ENCODE measurements at places on chromosomes 4 and X.

DNA sequence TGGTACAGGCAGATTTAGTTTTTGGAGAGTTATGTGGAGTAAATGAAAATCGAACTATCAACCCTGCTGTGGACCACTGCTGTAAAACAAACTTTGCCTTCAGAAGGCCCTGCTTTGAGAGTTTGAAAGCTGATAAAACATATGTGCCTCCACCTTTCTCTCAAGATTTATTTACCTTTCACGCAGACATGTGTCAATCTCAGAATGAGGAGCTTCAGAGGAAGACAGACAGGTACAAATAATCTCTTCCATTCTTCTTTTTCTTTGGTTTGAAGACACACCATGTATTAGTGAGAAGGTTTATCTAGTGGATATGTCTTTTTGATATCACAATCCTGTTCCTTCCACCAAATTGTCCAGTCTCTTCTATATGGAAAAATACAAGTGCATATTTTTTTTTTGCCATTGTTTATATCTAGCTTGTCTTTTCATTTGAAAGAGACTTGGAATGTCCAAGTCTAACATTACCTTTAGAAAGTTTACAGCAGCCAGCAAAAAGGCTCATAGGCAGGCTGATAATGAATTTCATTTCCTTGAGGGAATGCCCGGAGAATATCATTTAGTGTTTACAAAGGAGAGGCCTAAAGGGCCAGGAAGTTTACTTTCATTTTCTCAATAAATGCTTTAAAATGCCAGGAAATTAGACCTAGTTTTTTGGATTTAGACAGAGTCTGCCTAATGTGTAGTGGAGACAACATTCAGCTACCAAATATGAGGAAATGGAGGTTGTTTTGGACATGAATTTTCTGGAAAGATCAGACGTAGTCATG, 18.6 kb downstream of the AFM start:
- DNase-seq = no peak

DNA sequence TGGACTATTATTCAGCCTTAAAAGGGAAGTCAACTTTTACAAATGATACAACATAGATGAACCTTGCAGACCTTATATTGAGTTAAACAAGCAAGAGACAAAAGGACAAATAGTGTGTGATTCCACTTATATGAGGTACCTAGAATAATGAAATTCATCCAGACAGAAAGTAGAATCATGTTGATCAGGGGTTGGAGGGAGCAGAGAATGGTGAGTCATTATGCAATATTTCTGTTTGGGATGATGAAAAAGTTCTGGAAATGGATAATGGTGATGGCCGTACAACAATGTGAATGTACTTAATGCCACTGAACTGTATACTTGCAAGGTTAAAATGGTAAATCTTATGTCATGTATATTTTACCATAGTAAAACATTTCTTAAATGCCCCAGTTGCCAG, 22.1 kb downstream of the KIT start:
- DNase-seq = no peak

- DNase-seq = no peak
Observed at GRCh38 chrX:129037389-129037788, 485.9 kb downstream of the SMARCA1 start.

DNA sequence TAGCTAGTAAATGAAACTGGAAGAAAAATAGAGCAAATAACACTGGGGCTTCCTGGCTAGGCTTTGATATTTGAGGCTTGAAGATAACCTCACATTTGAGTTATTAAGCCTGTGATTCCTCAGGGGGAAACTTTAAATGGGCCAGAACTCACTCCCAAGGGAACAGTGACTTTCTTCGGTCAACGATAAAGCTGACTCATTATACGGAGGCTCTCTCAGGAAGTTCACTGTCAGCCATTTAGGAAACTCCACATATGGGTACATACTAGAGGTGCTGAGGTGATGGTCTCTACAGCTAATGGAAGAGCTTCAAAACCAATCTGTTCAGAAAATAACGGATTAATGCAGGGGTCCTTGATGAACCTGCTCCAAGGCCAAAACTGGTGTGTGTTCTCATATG, 120.8 kb downstream of the SH2D1A start:
- no peak for DNase-seq

DNA sequence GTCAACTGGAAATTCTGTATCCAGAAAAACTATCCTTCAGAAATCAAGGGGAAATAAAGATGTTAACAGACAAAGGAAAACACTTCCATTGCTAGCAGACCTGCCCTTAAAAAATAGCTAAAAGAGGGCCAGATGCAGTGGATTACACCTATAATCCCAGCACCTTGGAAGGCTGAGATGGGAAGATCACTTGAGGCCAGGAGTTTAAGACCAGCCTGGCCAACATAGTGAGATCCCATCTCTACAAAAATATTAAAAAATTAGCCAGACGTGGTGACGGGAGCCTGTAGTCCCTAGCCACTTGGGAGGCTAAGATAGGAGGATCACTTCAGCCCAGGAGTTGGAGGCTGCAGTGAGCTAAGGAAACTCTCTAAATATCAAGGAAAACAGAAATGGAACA, 67.4 kb downstream of the CNOT6L start:
- DNase-seq = no peak

DNA sequence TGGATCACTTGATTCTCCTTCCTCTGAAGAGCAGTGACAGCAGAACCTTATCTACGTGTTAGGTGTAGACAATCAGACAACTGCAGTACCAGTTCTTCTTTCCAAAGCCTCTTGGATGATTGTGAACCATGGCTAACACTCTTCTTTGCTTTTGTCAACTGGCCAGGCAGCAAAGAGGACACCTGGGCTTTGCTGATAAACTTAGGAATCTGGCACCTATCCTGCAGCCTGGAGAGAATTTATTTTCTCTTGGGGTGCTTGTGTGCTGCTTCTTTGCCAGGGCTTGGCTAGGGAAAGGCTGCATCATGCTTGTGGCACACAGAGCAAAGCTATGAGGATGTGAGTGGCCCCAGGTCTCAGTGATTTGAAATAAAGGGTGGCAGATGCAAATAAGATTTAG, 77.4 kb downstream of the ANAPC4 start:
- DNase-seq = no peak

DNA sequence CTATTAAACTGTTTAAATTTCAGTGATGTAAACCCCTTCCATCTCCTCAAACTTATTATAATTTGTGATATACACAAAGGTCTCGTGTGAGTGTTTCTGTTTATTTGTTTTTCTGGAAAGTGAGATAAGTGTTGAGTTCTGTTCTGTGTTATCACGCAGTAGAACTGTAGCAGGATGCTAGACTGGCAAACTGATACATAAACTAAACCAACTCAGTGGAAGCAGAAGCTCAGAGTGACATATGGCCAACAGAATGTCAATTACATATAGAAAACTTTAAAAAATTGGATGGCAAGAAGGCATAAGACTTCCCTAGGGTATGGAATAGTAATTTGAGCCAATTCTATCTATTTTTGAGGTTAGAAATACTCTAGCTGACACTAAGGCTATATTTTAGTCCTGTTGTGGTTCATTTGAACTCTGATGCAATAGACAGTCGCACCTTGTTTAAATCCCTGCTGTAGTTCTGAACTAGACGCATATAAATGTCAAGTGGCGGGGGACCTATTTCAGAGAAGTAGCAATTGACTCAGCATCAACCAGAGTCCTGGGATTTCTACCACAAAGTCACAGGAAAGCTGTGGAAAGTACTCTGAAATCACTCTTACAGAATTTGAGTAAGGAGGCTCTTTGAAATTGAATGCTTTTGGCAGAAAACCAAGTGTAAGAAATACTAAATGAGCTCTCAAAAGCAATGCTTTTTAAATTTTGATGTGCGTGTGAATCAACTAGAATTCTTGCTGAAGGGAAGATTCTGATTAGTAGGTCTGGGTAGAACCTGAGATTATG, 294.4 kb downstream of the INPP4B start:
- DNase-seq = no peak

GRCh38 chr4:2073808-2074481, 14.8 kb downstream of the NAT8L start:
- no peak for DNase-seq

DNA sequence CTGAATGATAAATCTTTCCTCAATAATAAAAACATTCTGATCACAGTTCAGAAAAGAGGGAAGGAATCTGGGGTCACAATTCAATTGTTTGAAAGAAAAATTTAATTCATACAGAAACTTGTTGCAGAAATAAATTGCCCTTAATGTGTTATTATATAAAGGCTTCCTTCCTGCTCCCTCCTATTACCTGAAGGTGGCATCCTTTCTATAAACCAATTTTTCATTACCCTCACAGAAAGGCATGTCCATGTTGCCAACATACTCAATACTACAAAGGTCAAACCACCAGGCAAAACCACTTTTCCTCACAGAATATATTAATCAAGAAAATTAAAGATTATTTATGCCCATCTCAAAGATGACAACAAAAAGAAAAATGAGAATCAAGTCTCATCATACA, 194.3 kb upstream of the CT83 start:
- DNase-seq = no peak

GRCh38 chrX:105972690-105973386, 65.7 kb downstream of the SERPINA7 start:
- DNase-seq = no peak
